Mesenteric fat pad (tissue), 1 donor: ENCODE measurements at places on chromosomes 4 and X. TPM values are rescaled to one million over a fixed set of nuclear protein-coding genes. Genes with fewer than 3 reads are reported as not detected.

- no peak for DNase-seq
These were observed 12.5 kb downstream of the GJB1 start for GRCh38 chrX:71235482-71235881.

The UBE2K gene
- total RNA-seq = 71.8 TPM

The XG gene
- total RNA-seq = 3.4 TPM

GRCh38 chr4:38237139-38237538 lies 276.9 kb downstream of the PTTG2 start:
- DNase-seq = no peak

- no peak for DNase-seq
These were observed 378 bp upstream of the RPS6KA6 start for GRCh38 chrX:84188320-84188834.

- no peak for DNase-seq
These were observed 80.0 kb downstream of the GLRA3 start for GRCh38 chr4:174749091-174749490.

The TLR3 gene
- total RNA-seq = 10.9 TPM

DNA sequence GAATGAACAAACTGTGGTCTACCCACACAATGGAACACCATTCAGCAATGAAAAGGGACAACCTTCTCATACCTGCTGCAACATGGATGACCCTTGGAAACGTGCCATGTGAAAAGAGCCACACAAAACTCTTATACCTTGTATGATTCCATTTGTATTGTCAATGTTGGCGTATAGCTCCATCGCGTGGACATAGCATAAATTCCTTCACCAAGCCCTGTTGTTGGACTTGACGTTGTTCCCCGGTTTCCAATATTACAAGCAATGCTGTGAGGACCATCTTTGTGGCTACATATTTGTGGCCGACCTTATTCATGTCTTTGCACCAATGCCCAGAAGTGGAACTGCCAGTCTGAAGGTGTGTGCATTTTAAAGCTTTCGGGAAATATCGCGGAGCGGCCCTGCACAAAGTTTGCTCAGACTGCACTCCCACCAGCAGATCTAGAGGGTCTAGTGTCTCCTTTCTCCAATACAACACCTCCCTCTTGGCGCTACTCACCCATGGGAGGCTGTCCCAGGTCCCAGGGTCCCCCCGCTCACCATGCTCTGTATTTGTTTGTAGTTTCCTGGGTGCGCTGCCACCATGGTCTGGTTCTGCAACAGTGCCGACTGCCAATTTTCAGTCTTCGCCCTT lies at the start of gene CLDN34:
CLDN34 (plus strand) TSS at position 584 of the 634 bp plus-strand sequence; CDS start at position 584, 0 bp downstream.
- DNase-seq = no peak
